Stimulated activated CD8-positive, alpha-beta memory T cell treated with anti-CD3 and anti-CD28 coated beads, Interleukin-4, amount 100 ng/mL, for 1 hour (primary cell): ENCODE measurements at places on chromosomes 3 and 15.

DNA sequence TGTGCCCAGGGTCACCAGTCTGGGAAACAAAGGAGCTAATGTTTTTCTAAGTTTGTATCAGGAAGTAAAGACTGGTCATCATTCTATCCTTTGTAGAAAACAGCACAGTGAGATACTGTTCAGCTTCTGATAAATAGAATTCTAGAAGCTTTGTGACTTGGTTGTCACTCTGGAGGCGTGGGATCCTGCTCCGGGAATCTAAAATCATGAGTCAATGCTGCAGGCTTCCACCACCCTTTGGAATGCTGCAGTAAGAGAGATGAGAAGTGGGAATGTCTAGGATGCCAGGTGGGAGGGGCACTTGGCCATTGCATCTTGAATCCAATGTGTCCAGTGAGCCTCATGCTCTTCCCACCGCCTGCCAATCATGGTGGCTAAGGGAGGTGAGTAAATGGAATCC is 40.9 kb downstream of the SAMMSON start:
- no peak for DNase-seq

GRCh38 chr15:83764201-83764838 is 110.4 kb downstream of the ADAMTSL3 start:
- no peak for DNase-seq

- DNase-seq: no peak
These were observed 10.0 kb downstream of the ANKDD1A start for GRCh38 chr15:64921711-64922110.

GRCh38 chr3:58666683-58667082 is at the start of gene FAM3D:
TSS of gene FAM3D (minus strand) at chr3:58666774. CDS start at chr3:58655563, 11,211 bp downstream.
- no peak for DNase-seq

DNA sequence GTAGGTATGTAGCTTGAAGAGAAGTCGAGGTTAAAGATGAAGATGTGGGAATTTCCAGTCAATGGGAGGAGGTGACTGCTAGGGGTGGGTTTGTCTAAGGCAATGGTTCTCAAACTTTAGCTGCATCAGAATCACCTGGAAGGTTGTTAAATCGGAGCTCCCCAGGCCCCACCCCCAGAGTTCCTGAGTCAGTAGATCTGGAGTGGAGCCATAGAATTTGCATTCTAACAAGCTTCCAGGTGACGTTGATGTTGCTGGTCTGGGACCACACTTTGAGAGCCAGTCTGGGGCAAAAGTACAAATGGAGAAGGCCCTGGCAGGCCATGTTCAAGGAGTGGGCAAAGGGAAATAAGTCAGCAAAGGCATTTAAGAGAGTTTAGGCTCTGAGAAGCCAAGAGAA is 69.1 kb downstream of the CMTM8 start:
- DNase-seq: no peak

- DNase-seq: no peak
These were observed 34.2 kb upstream of the PRR23E start for GRCh38 chr3:127158614-127159229.

DNA sequence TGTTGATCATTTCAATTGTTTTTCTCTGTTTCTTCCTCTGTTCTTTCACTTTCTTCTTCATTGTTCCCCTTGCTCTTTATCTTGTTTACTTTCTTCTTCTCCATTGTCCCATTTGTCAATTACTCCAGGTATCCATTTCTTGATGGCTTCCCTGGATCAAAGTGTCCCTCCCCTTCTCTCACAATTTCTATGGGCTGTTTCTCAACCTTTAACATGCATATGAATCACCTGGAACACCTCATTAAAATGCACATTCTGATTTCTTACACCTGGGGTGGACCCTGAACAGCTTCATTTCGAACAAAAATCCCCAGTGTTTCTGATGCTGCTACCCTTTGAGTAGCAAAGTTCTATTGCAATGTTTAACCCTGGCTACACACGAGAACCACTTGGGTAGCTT is 454.8 kb downstream of the EPHA6 start:
- DNase-seq: no peak

- no peak for DNase-seq
These were observed 35.2 kb downstream of the DNASE1L3 start for GRCh38 chr3:58175437-58176184.
